NCI-H2081 (cell line): ENCODE measurements at places on chromosomes 1 and 21.

DNA sequence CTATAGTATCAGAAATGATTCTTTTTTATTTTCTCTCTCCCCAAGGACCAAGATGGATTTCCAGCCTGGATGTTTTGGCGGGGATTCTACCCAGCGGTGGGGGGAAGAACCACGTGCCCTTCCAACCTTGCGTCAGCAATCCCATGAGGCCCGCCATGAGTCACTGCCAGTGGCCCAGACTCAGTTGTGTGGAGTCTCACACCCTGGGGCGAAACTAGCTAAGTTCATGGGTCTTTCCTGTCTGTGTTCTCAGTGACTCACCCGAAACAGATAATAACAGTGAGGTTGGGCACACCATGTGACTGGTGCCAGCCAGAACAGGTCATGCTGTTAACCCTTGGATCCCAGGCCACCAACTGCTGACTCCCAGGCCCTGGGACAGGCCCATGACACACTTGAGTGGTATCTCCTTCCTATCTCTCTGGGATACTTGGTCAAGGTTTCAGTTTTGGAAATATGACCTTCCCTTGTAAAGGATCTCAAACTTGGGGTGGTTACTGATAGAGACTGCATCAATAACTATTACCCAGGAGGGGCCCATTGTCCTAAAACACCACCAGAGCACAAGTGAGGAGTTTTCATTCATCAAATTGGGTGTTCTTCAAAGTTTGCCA is 98.0 kb upstream of the DUSP10 start:
- DNase-seq = no peak

GRCh38 chr1:117146575-117147340 is 25.2 kb upstream of the TRIM45 start:
- peak; percentile 32 for DNase-seq

DNA sequence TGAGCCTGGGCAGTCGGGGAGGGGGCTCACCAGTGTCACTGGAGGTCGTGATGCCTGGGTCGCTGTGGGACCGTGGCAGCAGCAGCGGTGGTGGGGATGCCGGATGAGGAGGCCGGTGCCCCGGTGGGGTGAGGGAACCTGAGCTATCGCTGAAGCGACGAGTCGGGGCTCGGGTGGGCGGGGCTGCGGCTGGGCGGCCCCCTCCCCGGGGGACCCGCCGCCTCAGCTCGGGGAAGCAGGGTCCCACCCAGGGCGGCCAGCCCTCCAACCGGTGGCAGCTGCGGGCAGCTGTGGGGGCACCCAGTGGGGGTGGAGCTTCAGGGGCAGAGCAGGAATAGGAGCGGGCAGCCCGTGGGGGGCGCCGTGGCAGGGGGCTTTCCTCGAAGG is 5.0 kb downstream of the ENTREP3 start:
- DNase-seq = no peak

GRCh38 chr1:923991-924655 is 400 bp downstream of the SAMD11 start:
- no peak for DNase-seq

DNA sequence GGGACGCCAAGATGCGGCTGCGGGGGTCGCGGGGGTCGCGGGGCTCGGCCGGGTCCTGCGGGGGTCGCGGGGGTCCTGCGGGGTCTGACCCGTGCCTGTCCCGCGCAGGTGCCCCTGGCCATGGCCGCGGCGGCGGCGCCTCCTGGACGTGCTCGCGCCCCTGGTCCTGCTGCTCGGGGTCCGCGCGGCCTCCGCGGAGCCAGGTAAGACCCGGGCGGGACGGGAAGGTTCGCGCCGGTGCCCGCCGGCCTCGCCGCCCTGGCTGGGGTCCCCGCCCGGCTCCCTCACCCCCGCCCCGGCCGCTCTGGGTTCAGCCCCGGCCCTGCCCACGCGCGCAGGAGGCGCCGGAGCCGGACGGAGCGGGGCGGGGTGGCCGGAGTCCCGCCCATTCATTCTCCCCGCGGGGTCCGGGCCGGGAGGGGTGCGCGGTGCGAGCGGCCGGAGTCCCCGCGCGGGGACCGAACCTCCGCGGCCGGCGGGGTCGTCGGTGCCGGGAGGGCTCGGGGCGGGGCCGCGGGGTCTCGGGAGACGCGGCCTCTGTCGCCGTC is 380 bp downstream of the COL18A1 start:
- no peak for DNase-seq

DNA sequence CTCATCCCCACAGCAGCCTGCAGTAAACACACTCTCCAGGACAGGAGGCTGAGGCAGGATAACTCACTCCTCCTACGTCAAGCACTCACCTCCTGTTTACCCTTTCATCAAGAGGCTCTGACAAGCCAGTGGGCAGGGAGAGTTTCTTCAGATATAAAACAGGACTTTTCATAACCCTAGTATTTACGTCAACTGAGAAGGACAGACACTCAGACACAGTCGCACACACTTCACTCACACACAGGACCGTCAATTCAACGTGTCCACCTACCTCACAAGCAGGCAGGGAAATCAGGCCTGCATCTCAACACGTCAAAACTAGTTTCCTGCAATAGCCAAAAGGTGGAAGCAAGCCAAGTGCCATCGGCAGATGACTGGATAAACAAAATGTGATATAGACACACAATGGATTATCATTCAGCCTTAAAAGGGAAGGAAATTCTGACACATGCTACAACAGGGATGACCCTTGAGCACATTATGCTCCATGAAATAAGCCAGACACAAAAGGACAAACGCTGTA is 48.6 kb downstream of the ITPKB start:
- peak; percentile 64 for DNase-seq

DNA sequence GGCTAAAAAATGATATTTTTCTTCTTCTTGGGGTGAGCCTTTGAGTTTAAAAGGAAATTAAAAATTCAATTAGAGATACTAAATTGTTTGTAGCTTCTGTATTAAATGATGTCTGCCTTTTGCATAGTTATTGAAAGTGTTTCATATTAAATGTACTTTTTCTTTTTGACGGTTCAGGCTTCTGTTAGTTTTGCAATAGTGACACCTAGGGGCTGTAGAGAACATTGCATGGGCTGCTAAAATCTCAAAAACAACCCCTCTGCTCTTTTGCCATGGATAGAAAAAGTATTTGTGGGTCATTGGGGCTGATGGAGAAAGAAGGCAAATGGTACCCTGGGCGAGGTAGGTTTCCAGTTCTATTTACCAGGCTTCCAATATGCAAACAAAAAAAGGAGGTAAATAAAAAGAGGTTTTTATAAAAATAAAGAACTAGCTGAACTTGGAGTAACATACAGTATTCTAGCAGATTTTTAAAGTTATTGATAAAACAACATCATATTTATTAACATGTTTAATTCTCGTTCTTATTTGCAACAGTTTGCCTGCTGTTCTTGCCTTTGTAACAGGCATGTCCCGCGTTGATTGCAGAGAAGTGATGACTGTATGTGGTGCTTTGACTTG is 115.4 kb upstream of the HOOK1 start:
- peak; percentile 39 for DNase-seq

GRCh38 chr1:1259951-1260600 is 13.6 kb upstream of the C1QTNF12 start:
- DNase-seq = no peak

DNA sequence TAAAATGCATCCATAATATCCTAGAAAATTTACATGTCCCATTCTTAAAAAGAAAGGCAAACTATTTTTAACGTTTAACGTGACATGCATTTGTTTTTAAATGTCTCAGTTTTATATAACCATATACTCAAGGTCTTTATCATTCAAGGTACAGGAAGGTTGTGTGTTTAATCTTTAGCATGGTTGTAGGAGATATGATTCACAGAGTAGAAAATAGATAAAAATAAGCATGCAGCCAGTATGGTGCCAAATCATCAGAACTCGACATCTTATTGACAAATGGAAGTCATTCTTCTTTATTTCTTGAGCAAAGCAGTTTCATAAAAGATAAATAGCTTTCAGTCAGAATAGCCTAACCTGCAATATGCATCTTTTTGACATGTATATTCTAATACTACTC is 51.0 kb downstream of the SAMSN1 start:
- no peak for DNase-seq

DNA sequence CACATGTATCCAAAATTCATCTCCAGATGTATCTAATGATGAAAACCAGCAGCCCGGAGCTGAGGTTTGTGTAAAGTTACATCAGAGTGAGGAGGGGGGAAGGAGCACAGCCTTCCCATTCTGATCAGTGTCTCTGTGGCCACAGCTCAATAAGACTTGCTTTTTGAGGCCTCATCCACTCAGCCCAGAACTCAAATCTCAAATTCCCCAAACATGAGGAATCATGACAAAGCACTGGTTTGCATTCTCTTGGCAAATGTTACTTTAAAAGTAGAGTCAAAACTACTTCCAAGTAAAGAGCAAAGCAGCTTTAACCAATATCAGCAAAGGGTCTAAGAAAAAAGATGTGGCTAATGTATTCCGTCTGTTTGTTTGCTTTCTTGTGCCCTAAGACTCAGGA is 30.9 kb downstream of the CCN1 start:
- DNase-seq = no peak

DNA sequence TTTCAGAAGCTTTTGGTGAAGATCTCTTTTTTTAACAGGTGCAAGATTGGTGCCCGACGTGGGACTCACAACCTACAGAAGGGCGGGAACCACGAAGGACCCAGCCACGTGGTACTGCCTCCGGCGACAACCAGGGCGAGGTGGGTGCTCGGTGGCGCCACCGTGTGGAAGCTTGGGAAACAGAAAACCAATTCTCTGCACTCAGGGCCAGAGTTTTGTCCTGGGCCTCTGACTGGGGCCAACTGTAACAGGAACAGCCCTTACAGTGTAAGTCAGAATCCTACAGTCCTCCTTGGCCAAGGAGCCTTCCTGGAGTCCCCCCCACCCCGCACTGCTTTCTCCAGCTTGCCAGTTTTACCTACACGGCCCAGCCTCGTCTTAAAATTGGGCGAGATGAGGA is 11.6 kb upstream of the S100A7A start:
- DNase-seq = no peak

- DNase-seq = peak; percentile 43
These were observed 974 bp upstream of the FNBP1L start for GRCh38 chr1:93446837-93447451.

- DNase-seq = no peak
These were observed 22.6 kb upstream of the PDC start for GRCh38 chr1:186483561-186483960.

DNA sequence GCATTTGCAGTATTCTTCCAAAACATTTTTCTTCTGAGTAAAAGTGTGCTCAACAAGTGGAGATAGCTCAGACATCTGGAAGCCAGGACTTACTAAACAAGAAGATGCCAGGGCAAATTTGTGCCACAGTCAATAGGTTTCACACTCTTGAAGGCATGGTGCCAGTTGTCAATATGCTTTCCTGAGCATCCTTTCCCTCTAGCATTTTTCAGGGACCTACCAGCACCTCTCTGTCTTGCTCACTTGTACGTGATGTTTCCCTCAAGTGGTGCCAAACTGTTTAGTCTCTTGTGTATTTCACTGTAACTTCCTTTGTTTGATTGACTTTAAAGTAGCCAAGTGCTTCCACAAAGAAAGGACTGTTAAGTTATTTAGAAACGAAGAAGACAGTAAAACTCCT is 194.0 kb upstream of the SGIP1 start:
- DNase-seq = no peak

DNA sequence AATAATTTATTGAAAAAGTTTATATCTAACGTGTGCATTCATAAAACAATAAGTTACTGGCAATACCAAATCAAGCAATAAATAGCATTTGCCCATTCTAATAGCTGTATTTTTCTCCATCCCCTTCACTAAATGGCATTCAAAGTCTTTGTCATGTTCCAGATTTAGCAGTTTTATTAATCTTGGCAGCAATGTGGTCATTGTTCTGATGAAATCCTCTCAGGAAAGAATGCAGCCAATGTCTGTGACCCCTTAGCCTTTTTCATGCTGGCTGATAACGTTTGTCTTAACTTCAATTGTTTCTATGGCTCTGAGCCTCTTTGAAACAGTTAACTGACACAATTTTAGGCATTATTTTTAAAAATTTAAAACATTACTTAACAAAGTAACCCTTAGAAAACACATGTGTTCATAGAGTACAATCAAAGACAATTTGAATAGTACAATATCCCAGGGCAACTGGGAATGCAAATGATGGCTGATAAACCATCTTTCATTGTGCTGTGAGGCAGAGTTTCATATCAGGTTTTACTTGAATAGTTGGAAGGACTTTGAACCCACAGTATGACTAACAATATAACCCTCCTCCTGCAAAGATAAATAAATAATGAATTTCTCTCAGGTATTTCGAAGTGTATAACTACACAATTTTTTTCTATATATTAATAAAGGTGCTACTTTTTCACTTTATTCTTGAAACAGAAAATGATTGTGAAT is 217.5 kb downstream of the LRRIQ3 start:
- no peak for DNase-seq

- DNase-seq = no peak
These were observed 28.1 kb downstream of the PTPN14 start for GRCh38 chr1:214523124-214523824.

- no peak for DNase-seq
These were observed 32.7 kb upstream of the KHDRBS1 start for GRCh38 chr1:31980835-31981455.

GRCh38 chr1:39727221-39727931 is 11.3 kb upstream of the PPIE start:
- DNase-seq = no peak

DNA sequence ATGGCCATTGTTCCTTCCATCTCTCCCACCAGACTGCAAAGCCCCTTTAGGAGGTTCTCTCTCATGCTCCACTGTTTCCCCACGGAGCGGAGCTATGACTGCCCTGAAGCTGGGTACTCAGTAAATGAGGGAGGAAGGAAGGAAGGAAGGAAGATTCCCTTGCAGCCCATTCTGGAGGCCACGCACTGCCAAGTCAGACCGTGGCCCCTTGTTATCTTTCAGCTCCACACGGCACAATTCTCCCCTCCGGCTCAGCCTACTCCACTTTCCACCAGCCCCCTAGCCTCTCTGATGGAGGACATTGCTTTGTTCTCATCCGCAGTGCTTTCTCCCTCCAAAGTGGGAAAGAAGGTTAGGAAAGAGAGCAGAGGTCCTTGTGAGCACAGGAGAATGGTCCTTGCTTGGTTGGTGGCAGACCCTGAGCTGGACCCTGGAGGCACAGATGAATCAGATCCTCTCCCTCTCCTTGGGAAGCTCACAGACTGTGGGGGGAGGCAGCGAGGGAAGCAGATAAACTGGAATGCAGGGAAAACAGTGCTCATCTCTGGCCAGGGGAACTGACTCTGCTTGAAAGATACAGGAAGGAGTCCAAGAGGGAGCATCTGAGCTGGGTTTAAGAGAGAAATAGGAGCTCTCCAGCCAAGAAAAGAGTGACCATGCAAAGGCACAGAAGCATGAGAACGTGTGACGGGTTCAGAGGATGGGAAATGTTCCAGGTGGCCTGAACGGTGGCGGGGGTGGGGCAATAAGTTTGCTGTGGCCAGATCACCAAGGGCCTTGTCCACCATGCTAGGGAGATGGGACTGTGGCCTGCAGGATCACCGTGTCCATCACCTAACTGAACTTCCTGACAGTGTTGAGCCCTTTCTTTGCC is 52.6 kb downstream of the GLIS1 start:
- no peak for DNase-seq

GRCh38 chr1:30200161-30200560 is 523.2 kb downstream of the MATN1 start:
- no peak for DNase-seq

DNA sequence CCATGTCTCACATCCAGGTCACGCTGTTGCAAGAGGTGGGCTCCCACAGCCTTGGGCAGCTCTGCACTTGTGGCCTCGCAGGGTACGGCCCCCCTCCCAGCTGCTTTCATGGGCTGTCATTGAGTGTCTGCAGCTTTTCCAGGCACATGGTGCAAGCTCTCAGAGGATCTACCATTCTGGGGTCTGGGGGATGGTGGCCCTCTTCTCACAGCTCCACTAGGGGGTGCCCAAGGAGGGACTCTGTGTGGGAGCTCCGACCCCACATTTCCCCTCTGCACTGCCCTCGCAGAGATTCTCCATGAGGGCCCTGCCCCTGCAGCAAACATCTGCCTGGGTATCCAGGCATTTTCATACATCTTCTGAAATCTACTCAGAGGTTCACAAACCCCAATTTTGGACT is 219.4 kb downstream of the LRRC7 start:
- no peak for DNase-seq
